Left renal pelvis (tissue), 4 donors: ENCODE measurements at places on chromosomes 5 and 9. TPM values are rescaled to one million over a fixed set of nuclear protein-coding genes. Genes with fewer than 3 reads are reported as not detected.

DNA sequence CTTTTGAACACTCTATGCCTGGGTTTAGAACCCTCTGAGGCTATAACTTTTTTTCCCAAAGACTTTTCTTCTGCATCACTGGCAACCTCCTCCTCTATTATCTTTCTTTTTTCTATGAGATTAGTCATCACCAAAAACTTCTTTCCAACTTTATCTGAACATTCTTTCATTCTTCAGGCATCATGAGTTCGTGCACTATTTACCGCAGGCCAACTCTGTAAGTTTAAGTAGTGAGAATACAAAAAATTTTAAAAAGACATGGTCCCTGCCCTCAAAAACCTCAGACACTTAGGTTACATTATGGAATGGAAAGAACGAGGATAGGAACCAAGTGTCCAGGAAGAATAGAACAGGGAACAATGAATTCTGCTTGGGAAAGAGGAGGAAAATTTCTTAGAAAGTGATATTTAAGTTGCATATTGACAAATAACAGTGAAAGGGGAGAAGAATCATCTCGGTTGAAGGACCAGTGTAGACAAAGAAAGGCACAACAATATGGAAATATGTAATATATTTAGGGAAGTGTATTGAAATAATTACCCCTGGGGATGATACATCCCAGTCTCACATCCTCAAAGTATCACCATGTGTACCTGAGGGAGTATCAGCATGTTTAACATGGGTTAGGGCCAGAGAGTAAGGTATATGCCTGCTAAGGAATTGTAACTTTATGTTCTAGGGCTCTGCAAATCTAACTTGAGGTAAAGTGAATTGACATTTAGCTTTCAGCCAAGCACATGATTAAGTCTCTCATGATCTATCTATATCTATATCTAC lies 196.5 kb upstream of the NREP start:
- no peak for DNase-seq

Gene PLAC8L1
- 0.66 TPM for polyA plus RNA-seq

Gene PCDHGA8
- polyA plus RNA-seq, result 0.40 TPM

Gene ISL1
- 0.44 TPM for polyA plus RNA-seq

- DNase-seq, result no peak
Measured at GRCh38 chr5:395921-396530, 47.0 kb upstream of the EXOC3 start.

DNA sequence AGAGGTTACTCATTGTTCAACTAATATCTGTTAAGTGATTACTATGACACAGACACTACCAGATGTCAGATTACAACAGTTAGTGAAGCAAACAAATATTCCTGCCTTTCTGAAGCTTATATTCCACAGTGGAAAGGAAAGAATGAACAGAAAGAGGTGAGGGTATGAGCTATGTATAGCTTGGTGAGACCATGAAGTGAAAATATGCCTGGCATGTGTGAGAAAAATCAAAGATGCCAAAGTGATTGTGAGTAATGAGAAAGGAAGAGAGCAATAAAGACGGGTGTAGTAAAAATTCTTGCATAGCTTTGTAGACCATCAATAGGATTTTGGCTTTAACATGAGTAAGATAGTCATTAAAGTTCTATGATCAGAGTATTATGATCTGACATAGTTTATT lies 734.5 kb upstream of the NUDT12 start:
- no peak for DNase-seq

DNA sequence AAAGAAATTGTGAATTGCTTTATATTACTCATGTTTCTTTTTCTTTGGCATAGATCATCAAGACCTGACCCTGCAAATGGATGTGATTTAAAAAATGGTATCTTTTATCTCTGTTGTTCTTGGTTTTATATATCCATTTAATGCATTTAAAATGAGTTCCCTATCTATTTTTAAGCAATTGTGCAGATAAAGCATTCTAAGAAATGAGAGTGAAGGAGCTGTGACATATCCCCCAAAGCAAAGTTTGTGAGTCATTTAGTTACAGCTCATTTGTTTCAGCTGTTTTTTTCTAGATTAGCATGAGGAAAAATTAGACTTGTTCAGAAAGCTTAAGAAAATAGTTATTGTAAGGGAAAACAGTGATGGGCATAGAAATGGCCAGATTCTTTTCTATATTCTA lies 7.6 kb upstream of the ELOVL7 start:
- no peak for DNase-seq

Gene SARDH
- 12.6 TPM for polyA plus RNA-seq

DNA sequence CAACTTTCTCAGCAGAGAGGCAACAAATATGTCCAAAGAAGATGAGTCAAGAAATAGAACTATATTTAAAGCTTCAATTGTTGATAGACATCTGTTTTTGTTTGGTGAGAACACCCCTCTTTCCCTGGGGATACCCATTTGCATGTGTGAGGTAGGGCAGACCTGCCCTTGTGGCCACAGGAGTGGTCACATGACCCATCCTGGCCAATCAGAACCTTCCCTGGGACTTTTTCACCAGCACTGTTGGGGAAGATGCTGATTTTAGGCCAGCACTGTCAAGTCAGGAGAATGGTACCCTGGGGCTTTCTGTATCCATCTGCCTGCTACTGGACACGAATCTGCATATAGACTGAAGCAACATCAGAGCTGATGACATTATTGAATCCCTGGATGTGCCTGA lies 211.2 kb downstream of the CDK5RAP2 start:
- DNase-seq, result no peak

GRCh38 chr5:56286015-56286884 lies 53.1 kb upstream of the ANKRD55 start:
- DNase-seq, result no peak

DNA sequence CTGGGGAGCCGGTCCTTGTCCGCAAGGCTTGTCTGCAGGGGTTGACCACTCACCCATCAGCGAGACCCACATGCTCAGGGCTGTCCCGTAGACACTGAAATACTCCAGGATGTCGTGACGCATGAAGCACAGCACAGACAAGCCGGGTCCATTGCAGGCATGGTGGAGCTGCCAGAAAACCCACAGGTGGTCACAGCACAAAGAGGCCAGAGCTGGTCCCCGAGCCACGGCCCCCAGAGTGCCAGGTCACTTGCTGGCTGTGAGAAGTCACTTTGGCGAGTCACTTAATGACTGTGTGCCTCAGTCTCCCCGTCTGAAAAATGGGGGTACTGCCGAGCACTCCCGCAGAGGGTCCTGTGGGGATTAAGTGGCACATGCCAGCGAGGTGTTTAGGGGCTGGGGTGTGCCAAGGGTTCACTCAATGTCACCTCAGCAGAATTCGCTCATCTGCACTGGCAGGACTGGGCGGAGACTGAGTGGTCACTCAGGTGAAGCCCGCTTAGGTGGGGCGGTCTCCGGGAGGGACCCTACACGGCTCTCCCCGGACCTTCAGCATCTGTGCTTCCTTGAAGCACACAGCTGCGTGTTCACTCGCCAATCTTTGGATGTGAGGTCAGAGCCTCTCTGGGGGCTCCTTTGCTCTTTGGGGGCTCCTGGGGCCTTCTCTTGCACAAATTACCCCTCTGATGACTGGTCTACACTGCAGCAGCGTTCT lies 4.5 kb downstream of the MYMK start:
- no peak for DNase-seq

DNA sequence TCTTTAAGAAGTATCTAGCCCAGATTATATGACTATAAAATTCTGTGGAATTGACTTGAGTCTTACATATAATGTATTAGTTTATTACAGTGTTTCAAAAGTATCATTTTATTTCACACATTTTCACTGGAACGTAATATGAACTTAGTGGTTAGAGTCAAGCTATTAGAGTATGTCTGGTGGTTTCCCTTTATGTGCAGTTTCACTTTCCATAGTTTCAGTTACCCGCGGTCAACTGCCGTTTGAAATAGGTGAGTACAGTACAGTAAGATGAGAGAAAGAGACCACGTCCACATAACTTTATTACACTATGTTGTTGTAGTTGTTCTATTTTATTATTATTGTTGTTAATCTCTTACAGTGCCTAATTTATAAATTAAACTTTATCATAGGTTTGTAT lies 50.5 kb downstream of the COMMD10 start:
- no peak for DNase-seq

DNA sequence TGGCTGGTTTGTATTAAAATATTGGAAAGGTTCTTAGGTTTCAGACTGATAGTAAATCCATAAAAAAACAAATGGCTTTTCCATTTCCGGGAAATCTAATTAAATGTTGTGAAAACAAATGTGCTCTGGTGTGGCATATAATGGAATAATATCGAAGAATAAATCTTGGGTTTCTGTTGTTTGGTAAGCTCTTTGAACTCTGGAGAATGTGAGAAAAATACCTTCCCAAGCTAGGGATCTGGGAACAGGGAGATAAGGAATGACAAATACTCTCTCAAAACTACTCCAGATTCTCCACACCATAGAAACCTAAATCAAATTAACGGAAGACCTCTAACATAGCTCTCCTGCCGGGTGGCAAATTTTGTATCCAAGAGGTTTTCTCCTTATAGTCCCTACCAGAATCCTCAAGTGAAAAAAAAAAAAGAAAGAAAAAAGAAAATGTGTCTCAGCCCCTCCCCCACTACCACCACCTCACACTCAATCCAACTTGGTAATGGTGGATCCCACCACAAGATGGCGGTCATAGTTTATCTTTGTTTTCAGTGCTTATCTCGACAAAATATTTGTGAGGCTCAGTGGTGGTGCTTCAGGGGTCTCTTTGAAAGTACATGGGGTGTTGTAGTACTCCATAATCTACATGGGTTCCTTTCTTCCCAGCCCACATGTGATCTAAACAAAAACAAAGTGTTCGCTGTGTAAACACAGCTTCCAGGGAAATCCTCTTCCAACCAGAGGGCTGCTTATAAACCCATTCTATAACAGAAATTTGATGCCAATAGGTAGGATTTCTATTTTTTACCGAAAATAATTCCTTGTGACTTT lies 54.5 kb upstream of the FST start:
- DNase-seq, result no peak

Gene TMEM171
- polyA plus RNA-seq, result 5.0 TPM

Gene CARTPT
- not detected for polyA plus RNA-seq

Gene CCNJL
- 9.2 TPM for polyA plus RNA-seq
